ENCODE measurements at places on chromosomes 5 and 9.

DNA sequence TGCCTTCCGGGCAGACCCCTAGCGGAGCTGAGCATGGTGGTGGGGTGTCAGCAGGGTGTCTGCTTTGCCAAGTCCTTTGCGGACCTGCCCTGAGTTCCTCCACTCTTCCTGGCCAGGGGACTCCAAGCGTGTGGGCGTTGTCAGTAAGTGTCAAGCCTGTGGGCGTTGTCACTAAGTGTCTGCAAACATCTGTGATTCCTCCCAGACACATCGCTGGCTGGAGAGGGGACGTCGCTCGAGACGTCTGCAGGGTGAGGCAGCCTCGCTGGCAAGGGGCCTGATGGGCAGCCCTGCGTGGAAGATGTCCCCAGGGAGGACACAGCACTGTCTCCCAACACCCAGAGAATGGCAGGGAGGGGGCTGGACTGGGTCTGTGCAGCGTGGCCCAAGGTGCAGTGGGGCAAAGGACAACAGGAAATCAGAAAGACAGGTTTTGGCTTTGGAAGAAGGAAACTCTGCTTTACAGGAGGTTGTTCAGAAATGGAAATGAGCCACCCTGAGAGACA is 28.8 kb downstream of the ADAMTSL2 start:
- no peak for DNase-seq

DNA sequence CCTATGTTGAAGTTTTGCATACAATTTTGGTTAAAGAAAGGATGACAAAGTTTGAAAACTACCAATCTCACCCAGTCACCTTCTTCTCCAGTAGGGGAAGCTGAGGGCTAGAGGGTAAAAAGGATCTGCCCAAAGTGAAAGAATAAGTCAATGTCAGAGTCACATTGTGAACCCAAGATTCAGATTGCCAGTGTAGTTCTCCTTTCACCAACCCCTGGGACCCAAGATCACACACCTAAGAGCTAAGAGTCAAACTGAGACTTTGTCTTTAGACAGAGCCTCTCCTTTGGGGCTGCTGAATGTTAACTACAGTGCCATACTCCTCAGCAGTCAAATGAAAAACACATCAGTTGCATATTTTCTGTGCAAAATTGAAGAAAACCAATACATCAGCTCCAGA is 210.6 kb downstream of the ATP10B start:
- no peak for DNase-seq

DNA sequence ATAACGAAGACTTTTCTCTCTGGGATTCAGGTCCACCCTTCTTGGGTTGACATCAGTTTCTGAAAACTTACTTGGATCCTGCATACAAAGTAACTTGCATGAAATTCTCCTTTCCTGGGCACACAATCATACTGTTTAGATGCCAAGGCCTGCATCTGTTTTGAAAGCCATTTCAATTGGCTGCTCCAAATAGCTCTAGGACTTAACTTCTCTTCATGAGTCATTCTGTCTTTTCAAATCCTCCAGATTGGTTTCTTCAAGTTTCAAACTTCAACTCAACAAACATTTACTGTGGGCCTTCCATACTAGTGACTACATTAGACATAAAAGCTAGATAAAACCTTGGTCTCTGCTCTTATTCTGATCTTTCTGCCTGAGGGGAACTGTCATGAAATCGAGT is 54.8 kb upstream of the HMHB1 start:
- DNase-seq = no peak

DNA sequence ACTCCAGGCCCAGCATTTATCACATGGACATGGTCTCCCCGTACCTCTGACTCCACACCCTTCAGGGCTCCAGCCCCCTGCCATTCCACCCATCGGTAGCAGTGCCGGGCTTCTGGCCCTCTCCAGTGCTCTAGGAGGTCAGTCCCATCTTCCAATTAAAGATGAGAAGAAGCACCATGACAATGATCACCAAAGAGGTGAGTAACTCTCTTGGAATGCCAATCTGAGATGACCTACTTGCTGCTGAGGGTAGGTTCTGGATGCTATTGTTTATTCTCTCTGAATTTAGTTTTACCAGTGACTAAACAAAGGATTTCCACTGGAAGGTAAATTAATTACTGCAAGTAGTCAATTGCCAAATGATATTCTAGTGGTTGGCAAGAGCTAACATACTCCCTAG is 80.8 kb downstream of the TLE4 start:
- no peak for DNase-seq

DNA sequence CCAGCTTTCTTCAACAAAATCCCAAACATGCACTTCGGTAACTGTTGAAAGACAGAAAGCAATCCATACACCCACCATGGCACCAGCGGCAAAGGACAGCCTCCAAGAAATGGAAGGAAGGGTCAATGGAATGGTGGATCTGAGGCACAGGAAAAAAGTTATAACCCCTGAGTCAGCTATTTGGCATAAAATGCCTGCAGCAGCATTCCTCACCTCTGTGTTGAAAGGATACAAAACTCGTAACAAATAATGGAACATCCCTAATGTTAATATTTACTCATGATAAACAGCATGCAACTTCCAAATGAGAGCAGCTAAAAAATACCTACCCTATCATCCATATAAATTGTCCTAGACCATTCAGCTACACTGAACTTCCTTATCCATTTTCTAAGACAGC is 9.4 kb downstream of the FBXW11 start:
- no peak for DNase-seq

- DNase-seq = no peak
These were observed 113.2 kb upstream of the SNX2 start for GRCh38 chr5:122661496-122662180.
